Activated T-helper 1 cell treated with anti-CD3 and anti-CD28 coated beads, Interleukin-12 subunit alpha, Interleukin-12 subunit beta, Interleukin-2, Interleukin-4 antibody, amounts not matched to agents 30 ng/mL and 10 ng/mL and 1 ng/mL, durations not matched to agents 14 hours and 24 hours and 36 hours (primary cell): ENCODE measurements at places on chromosomes 5 and 9. TPM values are rescaled to one million over a fixed set of nuclear protein-coding genes. Genes with fewer than 3 reads are reported as not detected.

Gene ENTPD8
- total RNA-seq = not detected in 2 replicates

Gene GHR
- total RNA-seq = not detected in 2 replicates

Gene COQ4
- 59.0 and 59.5 TPM in 2 replicates for total RNA-seq

Gene NUTM2G
- not detected in 2 replicates for total RNA-seq

Gene GSN
- total RNA-seq = 1.5 and 2.5 TPM in 2 replicates

Gene FAM200C
- 0.65 and 0.98 TPM in 2 replicates for total RNA-seq

Gene SLC6A7
- total RNA-seq = not detected in 2 replicates
